ENCODE measurements at places on chromosomes 16 and 17. TPM values are rescaled to one million over a fixed set of nuclear protein-coding genes. Genes with fewer than 3 reads are reported as not detected.

ITGAD gene
- not detected for total RNA-seq

DNAAF8 gene
- 0.71 TPM for total RNA-seq

CLEC19A gene
- not detected for total RNA-seq

FOXL1 gene
- 2.2 TPM for total RNA-seq

AKAP10 gene
- total RNA-seq = 23.7 TPM

HOXB1 gene
- not detected for total RNA-seq

SLC43A2 gene
- total RNA-seq = 11.5 TPM

SCNN1G gene
- 1.2 TPM for total RNA-seq

ALOX12 gene
- total RNA-seq = not detected

ZNF469 gene
- total RNA-seq = 0.13 TPM

RAB11FIP4 gene
- 6.5 TPM for total RNA-seq

TRIM72 gene
- not detected for total RNA-seq

COPS3 gene
- total RNA-seq = 63.4 TPM

TAF15 gene
- 67.2 TPM for total RNA-seq

ZNRF1 gene
- total RNA-seq = 32.0 TPM

MYH13 gene
- not detected for total RNA-seq

FAM20A gene
- 0.17 TPM for total RNA-seq

BCL6B gene
- total RNA-seq = not detected

SDK2 gene
- 64.2 TPM for total RNA-seq

CTRB2 gene
- total RNA-seq = not detected

TMEM238L gene
- not detected for total RNA-seq

CCL18 gene
- total RNA-seq = not detected

TM4SF5 gene
- not detected for total RNA-seq

CSH2 gene
- not detected for total RNA-seq

MMP15 gene
- total RNA-seq = 17.3 TPM

OR1A1 gene
- not detected for total RNA-seq

CCL7 gene
- not detected for total RNA-seq

NXPH3 gene
- total RNA-seq = 0.33 TPM

MYO15A gene
- total RNA-seq = 0.67 TPM

FLCN gene
- 59.0 TPM for total RNA-seq

CRYM gene
- total RNA-seq = 0.54 TPM

PDPR gene
- total RNA-seq = 21.3 TPM

ATP2A3 gene
- total RNA-seq = 0.05 TPM

PPP1R27 gene
- not detected for total RNA-seq

KRT16 gene
- total RNA-seq = 1,021 TPM

ATP2C2 gene
- total RNA-seq = 0.67 TPM

SUPT6H gene
- total RNA-seq = 78.9 TPM

C1QTNF8 gene
- not detected for total RNA-seq

BMERB1 gene
- total RNA-seq = 18.5 TPM

TMEM114 gene
- not detected for total RNA-seq

KRT25 gene
- not detected for total RNA-seq

CDH16 gene
- total RNA-seq = 0.28 TPM

Data from mammary epithelial cell (primary cell).